ENCODE measurements at places on chromosomes 5 and 9.
A peak's percentile ranks its signal among the peaks of the same experiment; 100 is the strongest.

- DNase-seq: no peak
Observed at GRCh38 chr5:175816348-175816747, 55.0 kb upstream of the CPLX2 start.

- DNase-seq: no peak
Observed at GRCh38 chr9:111854799-111855198, 41.8 kb upstream of the UGCG start.

- DNase-seq: peak; percentile 92
Observed at GRCh38 chr5:54882101-54882500, 103.3 kb downstream of the ESM1 start.

DNA sequence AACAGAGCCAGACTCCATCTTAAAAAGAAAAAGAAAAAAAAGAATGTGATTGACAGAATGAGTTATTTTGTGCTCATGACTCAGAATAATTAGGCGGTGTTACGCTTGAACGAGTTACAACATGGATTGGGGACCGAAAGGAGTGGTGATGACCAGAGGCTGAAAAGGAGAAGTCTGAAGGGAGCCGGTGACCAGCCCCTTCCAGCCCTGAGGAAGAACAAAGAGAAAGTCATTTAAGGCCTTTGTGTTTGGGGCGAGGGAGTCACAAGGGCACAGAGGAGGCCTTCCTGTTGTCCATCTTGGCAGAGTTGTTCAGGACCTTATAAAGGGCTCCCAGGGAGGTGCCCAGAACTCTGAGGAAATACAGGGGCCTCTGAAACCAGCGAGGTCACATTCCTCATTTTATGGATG lies 131.6 kb downstream of the GOLPH3 start:
- peak; percentile 88 for DNase-seq

GRCh38 chr9:21711504-21711903 lies 90.9 kb upstream of the MTAP start:
- DNase-seq: peak; percentile 99

- no peak for DNase-seq
Observed at GRCh38 chr9:135107581-135108235, 20.2 kb downstream of the OLFM1 start.

DNA sequence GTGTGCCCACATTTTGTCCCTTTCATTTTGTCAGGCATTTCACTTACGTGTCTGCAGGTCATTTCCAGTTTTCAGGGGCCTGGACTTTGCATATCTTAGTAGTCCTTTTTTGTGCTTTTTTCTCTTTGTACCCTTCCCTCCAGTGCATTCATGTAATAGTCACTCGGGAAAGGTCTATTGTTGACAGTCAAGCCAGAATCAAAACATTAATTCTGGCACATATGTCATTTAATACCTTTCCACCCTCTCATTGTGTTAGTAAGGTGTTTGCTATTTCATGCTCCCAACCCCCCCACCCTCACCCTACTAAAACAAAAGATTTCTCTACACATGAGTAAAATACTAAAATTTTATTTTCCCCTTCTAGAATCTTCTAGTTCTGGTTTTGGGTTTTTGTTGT lies 42.7 kb downstream of the UGCG start:
- peak; percentile 58 for DNase-seq

GRCh38 chr5:43619380-43619779 lies 16.4 kb downstream of the NNT start:
- no peak for DNase-seq
